ENCODE measurements at places on chromosomes 1 and 21. TPM values are rescaled to one million over a fixed set of nuclear protein-coding genes. Genes with fewer than 3 reads are reported as not detected.

DNA sequence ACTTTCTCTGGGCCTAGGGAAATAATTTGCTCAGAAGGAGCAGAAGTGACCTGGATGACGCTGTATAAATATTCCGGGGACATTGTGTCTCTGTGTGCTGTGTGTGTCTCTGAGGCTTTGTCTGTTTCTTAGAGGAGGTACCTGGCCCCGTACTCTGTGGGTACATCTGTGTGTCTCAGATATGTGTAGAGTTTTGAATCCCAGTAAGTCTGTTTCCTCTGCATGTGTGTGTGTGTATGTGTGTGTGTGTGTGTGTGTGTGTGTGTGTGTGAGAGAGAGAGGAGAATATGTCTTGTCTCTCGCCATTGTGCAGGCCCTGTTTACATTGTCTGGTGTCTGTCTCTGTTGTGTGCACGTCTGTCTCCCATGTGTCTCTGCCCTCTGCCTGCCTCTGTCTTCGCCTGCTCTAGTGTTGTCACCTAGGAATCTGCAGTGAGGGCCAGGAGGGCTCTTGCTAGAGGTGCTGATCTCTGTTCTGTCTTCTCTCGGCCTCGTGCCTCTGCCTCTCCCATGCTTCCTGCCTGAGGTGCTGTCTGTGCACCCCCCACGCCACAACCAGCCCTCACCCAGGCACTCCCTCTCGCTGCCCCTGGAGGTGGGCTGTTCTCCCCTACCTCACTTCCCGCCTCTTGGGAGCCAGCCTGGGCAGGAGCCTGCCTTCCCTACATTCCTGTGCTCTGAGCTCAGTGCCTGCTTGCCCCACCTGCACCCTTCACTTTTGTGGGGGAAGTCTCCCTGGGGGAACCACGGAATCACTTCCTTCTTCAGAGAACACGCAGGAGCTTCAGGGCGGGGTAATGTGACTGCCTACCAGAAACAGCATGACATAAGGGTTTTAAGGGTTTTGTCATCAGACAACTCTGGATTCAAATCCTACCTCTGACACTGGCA, 5.9 kb downstream of the MAP7D1 start:
- H3K27me3 ChIP-seq: no peaks in the 10 kb centered on the region
- peak overlapping the region; percentile 74 for H3K4me3 ChIP-seq
- peak overlapping the region; percentile 88 for H3K27ac ChIP-seq
- peak; percentile 58 for DNase-seq
- peaks cover 70% of the 10 kb centered on the region for H3K36me3 ChIP-seq

- H3K4me1 ChIP-seq: peaks cover 1% of the 10 kb centered on the region
- H3K4me3 ChIP-seq: no peak overlapping the region
- no peak overlapping the region for H3K27ac ChIP-seq
- H3K27me3 ChIP-seq: no peaks in the 10 kb centered on the region
Observed at GRCh38 chr1:183824291-183824690, 19.4 kb downstream of the RGL1 start.

DNA sequence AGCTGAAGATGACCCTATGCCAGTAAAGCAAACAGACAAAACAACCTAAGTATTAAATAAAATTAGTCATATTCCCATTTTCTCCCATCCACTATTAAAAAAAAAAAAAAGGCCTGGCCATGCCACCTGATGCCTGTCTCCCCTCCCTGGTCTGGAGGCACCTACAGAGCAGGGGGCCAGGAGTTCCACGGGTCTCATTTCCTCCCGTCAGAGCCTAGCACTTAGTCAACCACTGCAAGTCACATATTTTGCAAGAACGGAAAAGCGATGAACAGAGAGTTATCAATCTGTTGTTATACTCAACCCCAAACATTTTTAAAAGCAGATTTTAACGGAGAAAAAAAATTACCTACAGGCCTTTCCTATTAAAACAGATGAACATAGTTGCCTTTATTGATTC, 59.3 kb downstream of the TGFBR3 start:
- no peaks in the 10 kb centered on the region for H3K27me3 ChIP-seq
- no peak for DNase-seq
- H3K36me3 ChIP-seq: peaks cover 5% of the 10 kb centered on the region
- H3K4me3 ChIP-seq: no peak overlapping the region
- H3K4me1 ChIP-seq: peaks cover 34% of the 10 kb centered on the region
- H3K27ac ChIP-seq: no peak overlapping the region

- H3K4me1 ChIP-seq: peaks cover 4% of the 10 kb centered on the region
- no peaks in the 10 kb centered on the region for H3K27me3 ChIP-seq
- H3K4me3 ChIP-seq: no peak overlapping the region
- DNase-seq: no peak
- no peak overlapping the region for H3K27ac ChIP-seq
Observed at GRCh38 chr1:46334030-46334384, 6.6 kb upstream of the NSUN4 start.

DNA sequence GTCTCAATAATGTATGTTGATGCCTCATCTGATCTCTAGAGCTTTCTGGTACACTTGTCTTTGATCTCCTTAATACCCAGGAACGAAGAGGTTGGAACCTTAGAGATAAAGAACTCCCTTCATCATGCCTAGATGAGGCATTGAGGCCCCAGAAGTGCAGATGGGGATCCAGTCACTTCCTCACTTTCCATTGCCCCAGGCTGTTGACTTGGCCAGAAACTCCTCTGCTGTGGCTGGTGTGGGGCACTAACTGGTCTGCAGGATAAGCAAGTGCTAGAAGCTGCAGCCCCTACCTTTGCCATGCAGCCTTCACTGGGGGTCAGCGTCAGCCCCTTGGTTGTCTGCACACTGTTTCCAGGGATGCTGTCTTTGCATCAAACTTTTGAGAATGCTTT, 49.9 kb downstream of the STUM start:
- H3K4me1 ChIP-seq: no peaks in the 10 kb centered on the region
- DNase-seq: no peak
- H3K4me3 ChIP-seq: no peak overlapping the region

OR2L3 gene
- total RNA-seq: not detected

C1orf94 gene
- not detected for total RNA-seq

TNFSF4 gene
- 0.78 TPM for total RNA-seq
